ENCODE measurements at places on chromosomes 3 and 15.

DNA sequence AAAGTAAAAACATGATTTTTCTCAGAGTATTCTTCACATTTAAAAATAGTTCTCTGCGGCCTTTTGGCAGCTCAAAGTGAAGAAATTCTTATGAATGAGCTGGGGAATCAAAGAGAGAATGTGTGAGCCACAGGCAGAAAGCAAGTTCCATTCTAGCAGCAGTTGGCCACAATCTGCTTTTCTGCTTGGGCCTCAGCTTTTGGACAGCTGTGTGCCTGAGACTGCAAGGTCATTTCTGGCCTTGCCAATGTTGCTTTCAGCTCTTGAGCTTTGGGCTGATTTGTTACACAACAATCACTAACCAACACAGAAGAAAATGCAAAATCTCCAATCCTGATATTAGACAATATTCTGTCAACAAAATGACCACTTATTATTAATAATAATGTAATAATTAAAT lies 14.4 kb upstream of the TM4SF4 start:
- no peak for DNase-seq

DNA sequence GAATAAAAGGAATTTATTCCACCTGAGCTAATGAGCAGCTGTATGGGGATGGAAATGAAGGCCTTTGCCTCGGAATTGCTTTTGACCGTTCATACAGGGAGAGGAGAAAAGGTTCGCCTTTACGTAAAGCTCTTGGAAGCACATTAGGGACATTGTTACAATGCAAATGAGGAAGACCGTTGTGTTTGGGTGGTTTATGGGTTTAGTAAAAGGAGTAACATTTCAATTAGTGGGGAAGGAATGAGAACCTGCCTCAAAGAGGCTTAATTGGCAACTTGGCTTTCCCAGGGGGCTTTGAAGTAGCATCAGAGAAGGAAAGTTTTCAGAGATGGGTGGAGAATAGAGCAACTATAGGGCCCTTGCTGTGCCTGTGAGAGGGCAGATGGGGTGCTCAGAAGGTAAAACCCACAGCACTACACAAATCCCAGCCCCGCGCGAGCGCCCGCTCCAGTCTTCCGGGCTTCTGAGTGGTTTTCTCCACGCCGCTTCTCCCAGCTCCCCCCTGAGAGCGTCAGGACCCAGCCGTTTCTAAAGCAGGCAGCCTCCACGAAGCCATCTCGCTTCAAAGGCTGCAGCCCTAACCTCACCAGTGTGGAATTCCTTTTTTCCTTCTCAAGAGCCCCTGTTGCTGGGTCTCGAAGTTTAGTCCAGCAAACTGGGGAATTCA lies 192.0 kb upstream of the HES1 start:
- DNase-seq: no peak

DNA sequence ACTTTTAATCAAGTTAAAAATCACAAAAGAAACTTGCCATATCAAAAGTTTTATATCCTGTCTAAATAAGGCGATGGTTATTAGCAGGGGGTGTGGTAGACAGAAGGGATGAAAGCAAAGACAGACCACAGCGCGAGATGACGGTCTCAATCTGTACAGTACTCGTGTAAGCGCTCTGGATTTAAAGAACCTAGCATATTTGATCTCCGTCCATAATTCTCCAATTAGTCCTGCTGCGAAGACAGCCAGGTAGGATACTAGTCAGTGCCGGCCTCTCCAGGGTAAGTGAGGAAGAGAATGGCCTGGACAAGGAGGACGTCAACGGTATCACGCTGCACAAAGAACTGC lies 701 bp downstream of the SGO1 start:
- peak; percentile 1 for DNase-seq

DNA sequence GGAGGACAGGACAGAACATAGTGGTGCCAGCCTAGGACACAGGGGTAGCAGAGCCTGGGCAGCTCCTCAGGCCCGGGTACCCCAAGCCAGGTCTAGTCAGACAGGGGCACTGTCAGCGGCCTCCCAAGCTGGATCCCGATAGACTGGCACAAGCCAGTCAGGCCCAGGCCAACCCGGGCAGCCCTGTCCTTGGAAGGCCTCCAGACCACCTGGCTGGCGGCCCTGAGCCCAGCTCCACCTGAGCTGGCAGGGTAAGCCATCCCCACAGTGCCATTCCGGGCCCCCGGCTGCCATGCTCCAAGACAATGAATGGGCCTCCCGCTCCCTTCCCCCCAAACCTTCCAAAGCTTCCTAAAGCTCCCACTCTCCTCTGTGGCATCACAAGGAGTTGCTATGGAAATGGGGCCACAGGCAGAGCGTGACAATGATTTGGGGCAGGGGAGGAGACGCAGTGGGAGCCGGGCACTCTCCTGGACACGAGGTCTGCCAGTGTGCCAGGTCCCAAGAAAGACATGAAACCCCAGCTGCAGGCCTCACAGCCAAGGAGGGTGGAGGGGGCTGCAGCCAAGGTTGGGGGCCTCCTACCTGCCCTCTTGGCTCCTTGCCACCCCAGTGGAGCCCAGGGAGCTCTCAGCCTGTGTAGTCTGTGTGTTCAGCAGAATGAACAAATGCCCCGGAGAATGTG lies 165.6 kb upstream of the LINGO1 start:
- no peak for DNase-seq

GRCh38 chr3:49745986-49746385 lies 22.2 kb upstream of the GMPPB start:
- DNase-seq: no peak

- DNase-seq: no peak
Measured at GRCh38 chr3:159472611-159473010, 516.0 kb upstream of the IL12A start.

- DNase-seq: no peak
Measured at GRCh38 chr3:154334973-154335420, 10.7 kb upstream of the DHX36 start.

GRCh38 chr15:73344056-73344455 lies 24.7 kb downstream of the HCN4 start:
- DNase-seq: no peak

DNA sequence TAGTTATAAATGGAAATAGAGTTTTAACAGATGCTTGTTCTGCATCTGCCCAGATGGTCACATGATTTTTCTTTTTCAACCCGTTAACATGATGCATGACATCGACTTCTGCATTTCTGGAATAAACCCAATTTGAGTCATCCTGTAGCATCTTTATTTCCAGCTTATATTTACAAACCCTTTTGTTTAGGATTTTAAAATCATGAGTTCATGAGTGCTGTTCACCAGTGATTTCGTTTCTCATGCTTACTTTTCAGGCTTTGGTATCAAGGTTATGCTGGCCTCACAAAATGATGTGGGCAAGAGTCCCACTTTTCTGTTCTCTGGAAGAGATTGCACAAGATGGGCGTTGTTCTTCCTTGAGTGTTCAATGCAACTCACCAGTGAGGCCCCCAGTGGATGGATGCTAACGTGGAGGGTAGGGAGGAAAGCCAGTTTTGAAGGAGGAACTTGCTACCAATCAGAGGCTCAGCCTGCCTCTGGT lies 5.2 kb downstream of the HRH1 start:
- DNase-seq: no peak

DNA sequence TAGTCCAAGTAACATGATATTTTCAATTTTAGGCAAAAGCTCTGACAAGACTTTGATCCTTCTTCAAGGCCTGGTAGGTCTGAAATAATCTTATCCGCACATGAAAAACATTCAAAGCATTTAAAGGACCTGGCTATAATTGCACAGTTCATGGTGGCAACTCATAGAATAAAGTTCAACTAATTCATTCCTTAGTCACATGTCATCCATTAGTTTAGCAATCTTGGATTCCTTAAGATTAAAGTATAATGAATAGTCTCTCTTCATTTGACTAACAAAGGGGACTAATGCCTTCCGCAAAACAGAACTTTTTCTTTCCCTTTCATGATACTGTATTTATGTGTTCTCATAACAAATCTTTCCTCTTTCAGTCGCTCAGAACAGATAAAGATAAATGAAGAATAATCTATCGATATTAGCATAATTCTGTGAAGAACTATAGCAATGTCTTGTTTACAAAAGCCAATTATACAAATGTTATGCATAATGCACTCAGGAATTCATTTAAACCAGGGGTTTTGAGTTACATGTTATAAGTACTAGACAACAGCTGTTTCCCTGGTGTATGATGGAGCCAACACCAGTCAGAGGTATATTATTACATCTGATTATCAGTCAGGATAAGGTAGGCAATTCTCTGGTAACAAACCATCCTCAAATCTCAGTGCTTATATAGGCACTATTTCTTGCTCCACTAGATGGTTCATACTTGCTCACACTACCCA lies 172.5 kb downstream of the POTEB3 start:
- DNase-seq: no peak

DNA sequence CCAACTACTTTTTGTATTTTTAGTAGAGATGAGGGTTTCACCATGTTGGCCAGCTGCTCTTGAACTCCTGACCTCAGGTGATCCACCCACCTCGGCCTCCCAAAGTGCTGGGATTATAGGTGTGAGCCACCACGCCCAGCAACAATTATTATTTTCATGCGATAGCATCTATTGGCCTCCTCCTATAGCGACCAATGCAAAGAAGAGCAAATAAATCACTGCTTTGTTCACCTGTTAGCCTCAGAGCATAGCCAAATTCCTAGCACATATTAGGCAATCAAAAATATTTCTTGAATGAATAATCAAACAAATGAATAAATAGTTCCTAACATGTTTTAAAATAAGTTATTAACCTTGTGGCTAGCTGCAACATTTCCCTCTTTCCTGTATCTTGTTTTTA lies 36.8 kb upstream of the TNFSF10 start:
- no peak for DNase-seq

- no peak for DNase-seq
Measured at GRCh38 chr3:71857956-71858355, 73.0 kb upstream of the PROK2 start.

DNA sequence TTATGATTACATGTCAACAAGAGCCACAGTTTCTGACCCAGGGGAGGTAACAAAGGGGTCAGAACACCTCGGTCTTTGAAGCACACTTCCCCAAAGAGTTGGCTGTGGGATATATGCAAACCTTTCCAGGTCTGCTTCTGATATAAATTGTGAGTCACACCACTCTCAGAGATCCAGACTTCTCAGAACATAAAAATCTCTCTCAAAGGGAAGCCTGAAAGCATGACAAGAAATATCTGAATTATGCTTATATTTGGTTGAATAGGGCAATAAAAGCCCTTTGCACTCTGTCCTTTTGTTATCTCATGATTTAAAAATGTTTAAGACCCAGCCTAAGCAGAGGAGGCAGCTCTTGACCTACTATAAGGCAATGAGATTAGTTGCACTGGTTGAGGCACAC lies 56.8 kb downstream of the MYH15 start:
- DNase-seq: no peak

DNA sequence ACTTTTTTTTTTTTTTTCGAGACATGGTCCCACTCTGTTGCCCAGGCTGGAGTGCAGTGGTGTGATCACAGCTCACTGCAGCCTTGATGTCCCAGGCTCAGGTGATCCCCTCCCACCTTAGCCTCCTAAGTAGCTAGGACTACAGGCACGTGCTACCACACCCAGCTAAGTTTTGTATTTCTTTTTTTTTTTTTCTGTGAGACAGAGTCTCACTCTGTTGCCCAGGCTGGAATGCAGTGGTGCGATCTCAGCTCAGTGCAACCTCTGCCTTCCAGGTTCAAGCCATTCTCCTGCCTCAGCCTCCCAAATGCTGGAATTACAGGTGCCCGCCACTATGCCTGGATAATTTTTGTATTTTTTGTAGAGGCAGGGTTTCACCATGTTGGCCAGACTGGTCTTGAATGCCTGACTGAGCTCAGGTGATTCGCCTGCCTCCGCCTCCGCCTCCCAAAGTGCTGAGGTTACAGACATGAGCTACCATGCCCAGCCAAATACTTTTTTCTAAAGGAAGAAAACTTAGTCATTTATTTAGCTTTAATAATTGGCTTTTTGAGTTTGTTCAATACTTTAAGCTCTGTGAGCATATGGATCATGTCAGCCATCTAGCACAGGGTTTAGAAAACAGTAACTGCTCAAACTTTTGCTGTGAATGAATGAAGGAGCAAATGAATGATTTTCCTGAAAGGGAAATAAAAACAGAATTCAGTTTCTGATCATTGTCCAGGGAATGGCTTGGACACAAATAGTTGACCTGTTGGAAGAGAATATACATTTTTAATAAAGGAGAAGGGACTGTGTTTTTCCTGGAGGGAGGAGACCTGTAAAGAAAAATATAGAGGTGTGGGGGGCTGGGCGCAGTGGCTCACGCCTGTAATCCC lies 26.0 kb downstream of the UBE2E1 start:
- DNase-seq: no peak

- no peak for DNase-seq
Measured at GRCh38 chr3:10515396-10515795, 10.0 kb upstream of the ATP2B2 start.

- no peak for DNase-seq
Measured at GRCh38 chr3:113673593-113673992, 22.8 kb downstream of the USF3 start.

DNA sequence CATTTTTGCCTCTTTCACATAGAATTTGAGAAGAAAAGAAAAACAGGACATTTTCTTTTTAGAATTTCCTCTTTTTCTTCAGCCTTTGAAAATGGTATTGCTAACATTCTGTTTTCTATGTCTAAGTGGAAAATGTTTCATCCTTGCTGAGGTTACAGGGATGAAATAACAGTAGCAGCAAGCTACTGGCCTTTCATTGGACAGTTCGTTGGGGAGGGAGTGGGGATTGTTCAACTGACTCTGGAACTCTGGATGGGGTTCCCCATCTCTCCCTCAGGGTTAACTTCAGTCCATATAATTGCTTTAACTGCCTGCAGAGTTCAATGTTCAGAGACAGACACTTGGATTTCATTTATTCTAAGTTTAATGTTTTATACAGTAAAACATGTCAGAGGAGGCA lies 346.0 kb downstream of the NLGN1 start:
- no peak for DNase-seq

DNA sequence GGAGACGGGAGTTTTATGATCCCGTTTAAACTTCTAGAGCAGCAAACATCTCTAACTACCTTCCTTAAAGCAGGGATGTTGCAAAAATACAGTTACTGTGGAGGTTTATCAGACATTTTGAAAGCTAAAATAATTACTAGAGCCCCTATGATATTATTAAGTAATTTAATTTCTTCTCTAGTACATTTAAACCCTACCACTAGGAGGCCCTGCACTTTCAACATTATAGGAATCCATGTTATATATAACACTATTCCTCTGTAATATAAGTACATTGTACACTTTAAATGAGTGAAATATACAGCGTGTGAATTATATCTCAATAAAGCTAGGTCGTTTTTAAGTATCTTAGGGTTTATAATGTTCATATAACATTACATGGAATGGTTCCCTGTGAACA lies 11.5 kb downstream of the SETMAR start:
- DNase-seq: no peak

DNA sequence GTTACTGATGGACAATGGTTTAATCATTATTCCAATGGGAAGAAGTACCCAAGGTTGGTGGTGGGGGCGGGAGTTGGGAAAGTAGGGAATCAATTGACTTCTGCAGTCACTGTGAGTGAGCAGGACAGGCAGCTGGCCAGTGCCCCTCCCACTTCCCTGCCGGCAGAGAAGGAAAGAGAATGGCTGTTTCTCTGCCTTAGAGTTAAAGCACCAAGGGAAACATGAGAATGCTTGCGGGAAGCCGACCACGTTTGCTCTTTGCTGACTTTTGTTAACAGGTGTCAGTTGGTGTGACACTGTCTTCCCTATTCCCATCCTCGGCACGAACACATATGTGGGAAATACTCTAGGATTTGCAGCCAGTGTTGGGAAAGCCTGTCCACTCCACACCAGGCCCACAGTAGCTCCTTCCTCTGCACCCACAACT lies 33.5 kb upstream of the MFSD1 start:
- DNase-seq: no peak

GRCh38 chr3:100029052-100029451 lies 85.2 kb downstream of the FILIP1L start:
- DNase-seq: no peak
